ENCODE measurements at places on chromosomes 7 and 10.

- DNase-seq = no peak
These were observed 5.5 kb upstream of the ZNF467 start for GRCh38 chr7:149778696-149779501.

- no peak for DNase-seq
These were observed 21.8 kb downstream of the CUL1 start for GRCh38 chr7:148720472-148720871.

DNA sequence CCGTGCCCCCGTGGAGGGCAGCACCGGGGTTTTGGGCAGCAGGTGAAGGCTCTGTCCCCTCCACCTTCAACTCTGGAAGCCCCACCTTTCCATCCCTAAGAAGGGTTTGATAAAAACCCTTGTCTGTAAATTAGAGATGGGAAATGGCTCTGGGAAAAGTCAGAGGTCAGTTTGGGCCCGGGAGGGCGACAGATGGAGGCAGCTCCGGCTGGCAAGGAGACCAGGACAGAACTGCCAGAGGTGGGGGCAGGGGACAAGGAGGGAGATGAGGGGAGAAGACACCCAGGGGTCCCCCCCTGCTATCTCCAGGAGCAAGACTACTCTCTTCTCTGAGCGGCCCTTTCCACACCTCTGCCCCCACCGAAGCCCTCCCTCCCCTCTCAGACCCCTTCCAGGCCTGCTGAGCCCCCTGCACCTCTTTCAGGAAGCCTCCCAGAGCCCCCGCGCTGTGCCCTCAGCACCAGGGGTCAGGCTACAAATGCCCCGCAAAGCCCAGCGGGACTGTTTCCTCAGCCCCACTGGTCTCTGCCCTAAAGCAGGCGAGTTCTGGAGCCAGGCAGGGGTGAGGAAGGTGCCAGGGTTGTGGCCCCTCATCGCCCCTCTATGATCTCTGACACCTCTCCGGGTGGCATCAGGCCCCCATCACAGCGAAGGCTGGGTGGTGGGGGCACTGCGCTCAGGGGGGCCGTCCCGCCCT lies 980 bp upstream of the SH2B2 start:
- DNase-seq = no peak

- peak; percentile 68 for DNase-seq
These were observed 491.1 kb upstream of the ZMIZ1 start for GRCh38 chr10:78577712-78578111.

- DNase-seq = no peak
These were observed 50.4 kb downstream of the UNC5B start for GRCh38 chr10:71262817-71263216.

- no peak for DNase-seq
These were observed 33.3 kb downstream of the GBX1 start for GRCh38 chr7:151133986-151134742.

- no peak for DNase-seq
These were observed 56.0 kb upstream of the ARHGAP21 start for GRCh38 chr10:24779737-24780136.

DNA sequence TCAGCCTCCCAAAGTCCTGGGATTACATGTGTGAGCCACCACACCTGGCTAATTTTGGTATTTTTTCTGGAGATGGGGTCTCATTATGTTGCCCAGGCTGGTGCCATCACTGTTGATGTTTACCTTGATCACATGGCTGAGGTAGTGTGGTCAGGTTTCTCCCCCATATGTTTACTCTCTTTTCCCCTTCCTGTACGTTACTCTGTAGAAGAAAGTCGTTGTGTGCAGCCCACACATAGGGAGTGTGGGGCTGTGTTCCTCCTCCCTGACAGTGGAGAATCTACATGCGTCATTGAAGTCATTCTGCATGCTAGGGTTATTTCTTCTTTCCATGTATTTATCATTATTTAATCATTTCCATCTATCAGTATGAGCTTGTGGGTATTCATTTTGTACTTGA lies 16.3 kb upstream of the ORAI2 start:
- DNase-seq = no peak

DNA sequence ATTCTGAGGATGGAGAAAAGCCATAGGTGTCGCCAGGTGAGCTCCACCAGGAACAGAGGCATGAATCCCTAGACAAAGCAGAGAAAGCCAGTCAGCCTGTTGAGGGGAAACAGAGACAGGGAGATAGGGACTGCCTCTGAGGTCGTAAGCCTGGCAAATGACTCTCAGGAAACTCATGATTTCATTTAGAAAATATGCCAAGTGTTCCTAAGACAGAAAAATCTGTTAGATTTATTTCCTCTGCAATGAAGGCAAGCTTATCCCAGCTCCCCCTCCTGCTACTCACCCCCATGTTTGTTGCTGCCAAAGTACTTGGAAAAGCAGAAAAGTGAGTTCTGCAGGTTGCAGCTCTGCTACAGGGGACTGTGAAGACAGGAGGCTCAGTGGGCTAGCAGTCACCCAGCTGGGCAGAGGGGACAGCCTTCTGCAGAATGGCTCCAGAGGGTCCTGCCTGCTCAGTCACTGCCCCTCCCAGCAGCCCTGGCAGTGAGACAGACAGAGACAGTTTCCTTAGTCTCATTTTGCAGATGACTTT lies 184.3 kb downstream of the ADRA2A start:
- no peak for DNase-seq

DNA sequence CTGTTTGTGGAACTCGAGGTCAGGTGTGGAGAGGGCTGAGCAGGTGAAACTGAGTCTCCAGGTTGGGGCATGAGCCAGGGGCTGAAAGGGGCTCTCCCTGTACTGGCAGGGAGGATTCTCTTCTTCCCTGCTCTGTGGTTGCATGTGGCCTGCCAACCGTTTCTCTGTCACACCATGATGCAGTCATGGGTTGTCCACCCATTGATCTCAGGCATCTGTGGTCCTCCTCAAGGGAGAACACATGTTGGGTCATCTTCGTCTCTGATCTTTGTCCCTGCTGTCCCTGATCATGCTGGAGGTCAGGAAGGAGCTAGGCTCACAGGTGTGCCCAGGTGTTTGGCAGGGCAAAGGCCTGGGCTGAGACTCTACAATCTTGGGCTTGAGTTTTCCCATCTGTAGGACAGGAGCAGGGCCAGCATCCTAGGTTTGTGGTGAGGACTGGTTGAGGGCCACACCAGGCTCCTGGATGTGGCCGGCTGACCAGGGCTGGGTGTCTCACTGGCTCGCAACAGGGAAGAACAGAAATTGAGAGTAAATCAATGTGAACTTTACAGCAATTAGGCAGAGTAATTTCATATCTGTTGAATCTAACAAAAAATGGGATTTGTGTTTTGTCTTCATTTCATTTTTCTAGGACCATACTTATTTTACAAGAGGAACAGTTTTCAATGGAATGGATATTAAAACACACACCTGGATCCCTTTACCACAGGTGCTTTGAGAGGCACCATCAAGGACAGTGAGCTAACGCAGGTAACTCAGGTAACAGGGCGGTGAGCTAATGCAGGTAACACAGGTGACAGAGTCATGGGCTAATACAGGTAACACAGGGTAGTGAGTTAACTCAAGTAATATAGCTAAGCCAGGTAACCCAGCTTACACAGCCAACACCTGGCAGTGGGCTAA lies 58.5 kb upstream of the IGFBP3 start:
- no peak for DNase-seq

DNA sequence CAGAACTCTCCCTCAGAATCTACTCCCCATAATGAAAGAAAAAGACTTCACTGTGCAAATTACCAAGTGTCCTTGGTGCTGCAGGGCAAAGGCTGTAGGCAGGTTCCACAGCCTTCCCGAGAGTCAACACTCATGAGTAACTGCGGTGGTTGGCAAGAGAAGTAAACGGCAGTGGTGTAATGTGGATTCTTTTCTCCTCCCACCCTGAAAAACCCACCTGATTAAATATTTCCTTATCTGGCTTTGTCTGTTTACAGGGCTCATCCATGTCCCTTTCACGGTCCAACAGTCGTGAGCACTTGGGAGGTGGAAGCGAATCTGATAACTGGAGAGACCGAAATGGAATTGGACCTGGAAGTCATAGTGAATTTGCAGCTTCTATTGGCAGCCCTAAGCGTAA lies 300.9 kb downstream of the BICC1 start:
- no peak for DNase-seq

- no peak for DNase-seq
These were observed 89.9 kb downstream of the KAT6B start for GRCh38 chr10:74916283-74916682.

- peak; percentile 22 for DNase-seq
These were observed 104.0 kb downstream of the SLIT1 start for GRCh38 chr10:97081621-97082235.

DNA sequence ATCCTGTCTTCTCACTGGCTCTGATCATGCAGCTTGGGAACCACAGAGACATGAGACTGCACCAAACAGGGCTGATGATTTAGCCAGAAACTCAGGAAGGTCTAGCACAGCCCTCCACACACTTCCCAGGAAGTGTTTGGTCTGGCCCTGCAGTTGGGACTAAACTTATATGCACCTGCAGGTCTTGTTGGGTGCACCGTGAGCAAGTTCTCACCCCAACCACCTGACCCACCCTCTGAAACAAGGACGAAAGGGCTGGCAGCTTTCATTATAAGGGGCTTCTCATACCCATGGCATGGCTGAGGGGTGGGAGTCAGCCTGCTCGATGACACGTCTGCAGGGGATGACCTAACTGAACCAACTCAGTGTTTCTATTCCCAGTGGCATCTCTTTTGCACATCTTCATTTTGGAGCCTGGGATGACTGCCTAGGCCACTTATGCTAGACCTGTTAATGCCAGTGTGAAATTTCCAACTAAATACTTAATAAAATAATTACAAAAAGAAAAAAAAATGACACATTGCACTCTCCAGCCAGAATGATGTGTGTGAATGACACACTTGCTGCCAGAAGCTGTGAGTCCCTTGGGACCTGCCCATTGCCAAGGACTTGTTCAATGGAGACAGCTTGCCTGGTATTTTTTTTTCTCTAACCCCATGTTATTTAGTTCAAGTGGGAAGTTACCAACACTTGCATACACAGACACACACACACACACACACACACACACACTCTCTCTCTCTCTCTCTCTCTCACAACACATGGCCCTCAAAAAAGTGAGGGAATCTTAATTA lies 102.6 kb downstream of the NEURL1 start:
- no peak for DNase-seq

DNA sequence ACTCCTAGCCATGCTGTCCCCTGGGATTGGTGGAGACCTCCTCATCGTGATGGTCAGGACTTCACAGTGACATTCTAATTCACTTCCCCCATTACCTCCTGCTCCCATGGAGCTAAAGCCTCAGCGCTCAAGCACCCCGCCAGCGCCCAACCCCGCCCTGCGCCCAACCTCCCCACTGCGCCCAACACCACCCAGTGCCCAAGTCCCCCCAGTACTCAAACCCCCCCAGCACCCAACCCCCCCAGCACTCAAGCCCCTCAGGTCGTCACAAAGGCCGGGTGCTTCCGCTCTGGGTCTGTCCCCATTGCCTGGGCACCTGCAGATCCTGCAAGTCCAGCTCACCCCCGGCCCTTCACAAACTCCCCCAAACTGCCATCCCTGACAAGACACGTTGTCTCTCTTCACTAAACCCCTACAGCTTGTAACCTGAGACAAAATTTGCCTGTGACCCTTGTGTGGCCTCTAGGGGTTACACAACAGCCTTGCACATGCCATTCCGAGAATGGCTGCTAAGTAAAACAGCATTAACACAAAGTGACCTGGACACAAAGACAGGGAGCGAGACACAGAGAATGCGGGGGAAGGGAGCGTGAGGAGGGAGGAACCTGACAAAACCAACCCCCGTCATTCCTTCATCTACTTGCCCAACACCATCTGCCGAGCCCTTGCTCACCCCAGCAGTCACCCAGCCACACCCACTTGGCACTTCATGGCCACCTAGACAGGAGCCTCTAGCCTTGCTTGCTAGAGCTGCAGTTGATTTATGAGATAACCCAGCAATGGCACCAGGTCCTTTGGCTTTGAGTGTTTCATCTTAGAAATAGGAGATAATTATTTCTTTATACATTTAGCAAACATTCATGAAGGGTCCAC lies 107.8 kb downstream of the ADARB2 start:
- no peak for DNase-seq

GRCh38 chr10:31136386-31136785 lies 104.7 kb upstream of the ZNF438 start:
- DNase-seq = no peak

GRCh38 chr7:76063525-76063924 lies 15.6 kb downstream of the MDH2 start:
- DNase-seq = no peak

GRCh38 chr10:127228195-127228787 lies 31.9 kb upstream of the INSYN2A start:
- no peak for DNase-seq

GRCh38 chr10:62805231-62806099 lies 945 bp downstream of the ADO start:
- DNase-seq = no peak

- DNase-seq = no peak
These were observed 69.1 kb downstream of the RTKN2 start for GRCh38 chr10:62199584-62199983.

DNA sequence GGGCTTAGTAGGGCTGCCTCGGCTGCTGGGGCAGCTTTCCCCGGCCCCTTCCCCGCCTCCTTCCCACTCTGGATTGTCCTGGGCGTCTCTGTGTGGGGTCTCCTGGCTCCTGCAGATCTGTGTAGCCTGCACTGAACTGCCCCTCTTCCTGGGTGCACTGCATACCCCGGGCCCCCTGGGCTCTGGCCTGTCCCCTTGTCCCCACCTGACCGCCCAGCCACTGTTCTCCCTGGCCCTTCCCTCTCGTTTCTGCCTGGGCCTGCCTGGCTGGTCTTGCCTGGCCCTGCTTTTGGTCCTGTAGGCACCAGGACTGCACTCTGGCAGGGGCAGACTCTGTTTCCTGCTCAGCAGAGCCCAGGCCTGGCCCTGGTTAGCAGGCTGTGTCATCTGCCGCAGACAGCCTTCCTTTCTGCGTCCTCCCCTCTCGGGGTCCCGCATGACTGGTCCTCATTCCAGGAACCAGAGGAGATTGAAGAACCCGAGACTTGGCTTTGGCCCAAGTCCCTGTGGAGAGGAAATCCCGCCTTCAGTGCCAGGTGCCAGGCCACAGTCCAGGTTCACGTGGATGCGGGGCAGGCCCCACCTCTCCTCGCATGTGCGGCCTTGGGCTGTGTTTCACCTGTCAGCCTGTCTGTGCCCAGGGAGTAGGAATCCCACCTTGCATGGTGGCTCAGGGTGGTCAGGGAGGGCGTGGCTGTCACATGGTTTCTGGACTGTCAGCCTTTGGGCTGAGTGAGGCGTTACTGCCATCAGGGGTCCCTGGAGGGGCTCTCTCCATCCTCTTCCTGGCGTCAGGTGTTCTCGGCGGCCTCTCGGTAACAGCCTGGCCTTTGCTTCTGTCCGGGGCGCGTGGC lies 9.2 kb downstream of the INPP5A start:
- DNase-seq = no peak

- DNase-seq = no peak
These were observed 99.6 kb downstream of the SVIL start for GRCh38 chr10:29535012-29535777.

- no peak for DNase-seq
These were observed 45.1 kb downstream of the POU6F2 start for GRCh38 chr7:39022796-39023195.

GRCh38 chr10:101123085-101123814 lies 7.8 kb upstream of the TLX1 start:
- no peak for DNase-seq

GRCh38 chr10:112643600-112644264 lies 196.7 kb downstream of the VTI1A start:
- no peak for DNase-seq

All from HL-60 (cell line).